ENCODE measurements at places on chromosomes 1 and 21.
A peak's percentile ranks its signal among the peaks of the same experiment; 100 is the strongest.

- DNase-seq, result no peak
Measured at GRCh38 chr1:176994931-176995596, 169.4 kb downstream of the ASTN1 start.

DNA sequence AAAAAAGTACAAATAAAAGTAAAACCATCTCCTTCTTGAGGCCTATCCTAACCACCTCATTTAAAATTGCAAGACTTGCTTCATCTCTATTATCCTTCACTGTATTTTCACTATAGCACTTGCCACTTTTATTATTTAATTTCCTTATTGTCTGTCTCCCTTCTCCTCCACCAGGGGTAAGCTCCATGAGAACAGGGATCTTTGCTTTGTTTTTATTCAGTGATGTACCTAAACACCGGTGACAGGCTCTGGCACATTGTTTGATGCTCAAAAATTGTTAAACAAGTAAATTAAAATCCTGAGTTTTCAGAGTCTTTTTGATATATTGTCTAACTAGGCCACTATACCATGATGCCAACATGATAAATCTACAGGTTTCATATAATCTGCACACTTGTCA lies 17.2 kb upstream of the SPEN start:
- no peak for DNase-seq

DNA sequence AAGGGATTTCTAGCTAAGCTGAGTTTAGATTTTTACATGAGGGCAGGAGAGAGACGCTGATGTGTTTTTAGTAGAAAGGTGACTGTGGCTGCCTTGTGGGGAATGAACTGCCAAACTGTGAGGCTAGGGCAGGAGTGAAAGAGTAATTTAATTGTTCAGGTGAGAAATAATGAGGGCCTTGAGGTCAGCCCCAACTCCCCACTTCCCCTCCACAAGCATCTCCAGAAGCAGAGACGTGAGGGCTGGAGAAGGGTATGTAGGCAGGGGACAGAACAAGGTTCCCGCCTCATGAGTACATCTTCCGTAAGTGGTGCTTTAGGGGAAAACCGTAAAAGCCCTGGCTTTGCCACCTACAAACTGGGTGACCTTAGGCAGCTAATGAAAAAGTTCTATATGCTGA lies 70.8 kb downstream of the WARS2 start:
- no peak for DNase-seq

GRCh38 chr1:2925291-2925690 lies 96.0 kb upstream of the ACTRT2 start:
- DNase-seq, result no peak

- DNase-seq, result no peak
Measured at GRCh38 chr1:32192220-32192948, 8.0 kb upstream of the CCDC28B start.

DNA sequence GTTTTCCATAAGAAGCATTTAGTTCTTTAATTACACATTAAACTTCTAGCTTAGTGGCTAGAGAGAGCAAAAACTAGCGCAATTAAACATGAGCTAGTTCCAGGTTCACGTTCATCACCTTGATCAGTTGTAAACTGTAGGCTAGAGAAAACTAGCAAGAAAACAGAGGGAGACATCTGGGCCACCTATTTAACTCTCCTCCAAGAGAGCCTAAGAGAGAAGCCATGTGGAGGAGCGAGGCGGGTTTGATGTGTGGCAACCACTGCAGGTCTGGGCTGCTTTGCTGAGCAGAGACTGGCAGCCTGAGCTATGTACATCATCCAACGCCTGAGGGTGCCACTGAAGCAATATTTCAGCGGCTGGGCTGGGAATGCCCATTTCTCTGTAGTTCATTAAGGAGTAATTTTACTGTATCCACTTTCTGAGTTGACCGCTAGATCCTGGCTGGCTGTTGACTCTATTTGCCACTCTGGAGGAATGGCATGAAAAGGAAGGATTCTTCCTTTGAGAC lies 252.9 kb downstream of the DYRK1A start:
- no peak for DNase-seq

GRCh38 chr1:40344597-40344996 lies 27.5 kb upstream of the COL9A2 start:
- DNase-seq, result no peak

DNA sequence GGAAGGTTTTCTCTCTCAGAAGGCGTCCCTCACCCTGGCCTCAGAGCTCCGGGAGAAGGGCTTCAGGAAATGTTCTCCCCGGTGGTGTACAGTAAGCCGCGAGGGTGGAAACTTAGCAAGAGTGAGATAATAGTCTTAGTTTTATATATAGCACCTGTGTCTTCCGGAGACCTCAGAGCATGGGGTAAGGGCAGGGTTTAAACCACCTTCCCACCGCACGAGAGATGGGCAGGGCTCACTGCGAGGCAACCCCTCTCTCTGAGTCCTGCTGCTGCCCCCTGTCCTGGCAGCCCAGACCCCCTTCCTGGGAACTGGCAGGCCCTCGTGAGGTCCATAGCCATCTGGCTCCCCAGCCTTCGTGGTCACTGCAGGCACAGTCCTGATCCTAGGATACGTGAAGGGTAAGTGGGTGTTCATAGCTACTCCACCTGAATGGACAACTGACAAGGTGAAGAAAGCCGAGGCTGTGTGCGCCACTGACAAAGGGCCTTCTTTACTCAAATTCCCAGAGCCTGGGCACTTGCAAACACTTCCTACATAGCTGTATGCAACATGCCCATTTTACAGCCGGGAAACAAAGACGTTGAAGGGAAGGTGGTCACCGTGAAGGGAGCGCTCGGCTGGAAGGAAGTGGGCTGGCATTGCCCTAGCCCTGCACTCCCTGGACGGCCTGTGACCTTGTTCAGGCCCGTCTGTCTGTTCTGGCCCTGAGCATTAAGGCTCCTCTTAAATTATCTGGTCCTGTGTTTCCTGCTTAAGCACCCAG lies 26.9 kb downstream of the ITPKB start:
- DNase-seq, result no peak

DNA sequence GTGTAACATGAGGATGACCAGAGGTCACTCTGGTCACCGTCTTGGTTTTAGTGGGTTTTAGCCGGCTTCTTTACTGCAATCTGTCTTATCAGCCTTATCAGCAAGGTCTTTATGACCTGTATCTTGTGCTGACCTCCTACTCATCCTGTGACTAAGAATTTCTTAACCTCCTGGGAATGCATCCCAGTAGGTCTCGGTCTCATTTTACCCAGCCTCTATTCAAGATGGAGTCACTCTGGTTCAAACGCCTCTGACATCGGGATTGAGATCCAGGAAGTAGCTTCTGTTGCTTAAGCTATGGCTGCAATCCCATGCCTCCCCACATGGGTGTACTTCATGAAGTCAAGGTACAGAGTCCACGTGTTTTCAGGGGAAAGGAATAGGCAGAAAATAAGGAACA lies 19.9 kb downstream of the FMN2 start:
- DNase-seq, result no peak

DNA sequence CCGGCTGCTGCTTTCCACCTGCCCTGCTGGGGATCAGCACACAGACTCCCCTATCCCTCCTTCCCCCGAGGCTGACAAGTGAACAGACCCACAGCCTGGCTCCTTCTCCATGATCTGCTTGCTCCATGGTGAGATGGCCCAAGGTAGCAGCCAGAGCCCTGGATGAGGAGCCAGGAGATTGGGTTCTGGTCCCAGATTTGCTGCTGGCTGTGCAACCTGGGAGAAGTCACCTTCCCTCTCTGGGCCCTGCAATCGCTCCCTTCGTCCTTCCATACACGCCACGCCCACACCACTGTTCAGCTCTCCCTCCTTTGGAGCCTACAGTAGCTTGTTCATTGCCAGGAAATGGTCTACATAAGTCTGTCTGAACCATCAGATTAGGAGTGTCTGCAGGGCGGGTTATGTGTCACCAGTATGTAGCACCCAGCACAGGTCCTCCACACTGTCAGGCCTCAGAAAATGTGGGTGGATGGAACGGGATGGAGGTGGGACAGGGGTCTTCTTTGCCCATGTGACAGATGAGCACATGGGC lies 9.2 kb upstream of the EPHA8 start:
- no peak for DNase-seq

GRCh38 chr1:94416901-94417727 lies 1.1 kb upstream of the ABCD3 start:
- no peak for DNase-seq

DNA sequence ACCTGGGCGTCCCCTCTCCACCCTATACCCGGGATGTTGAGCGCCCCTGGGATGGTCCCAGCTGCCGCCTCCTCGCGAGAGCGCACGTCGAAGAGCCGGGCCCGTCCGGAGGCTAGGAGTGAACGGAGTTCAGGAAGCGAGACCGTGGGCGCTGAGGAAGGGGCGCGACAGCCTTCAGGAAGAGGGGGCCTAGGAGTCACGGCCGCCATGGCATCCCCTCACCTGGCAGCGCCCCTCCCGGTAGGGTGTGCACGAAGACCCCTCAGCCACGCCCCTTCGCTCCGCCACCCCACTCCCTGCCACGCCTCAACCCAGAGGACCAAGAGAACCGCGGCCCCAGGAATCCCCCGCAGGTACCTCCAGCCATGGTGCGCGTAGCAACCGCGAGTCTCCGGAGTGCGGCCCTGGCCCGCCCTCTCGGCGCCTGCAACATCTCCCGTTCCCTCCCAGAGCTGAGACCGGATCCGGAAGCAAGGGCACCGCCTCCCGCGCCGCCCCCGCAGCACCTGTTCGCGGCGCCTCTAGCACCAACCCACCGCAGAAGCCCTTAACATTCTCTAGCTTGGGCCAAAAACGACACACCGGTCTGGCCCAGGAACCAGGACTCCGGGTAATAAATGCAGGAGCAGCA lies at the start of gene TSTD1:
TSS of gene TSTD1 (minus strand) at position 442 of the 631 bp plus-strand sequence. CDS start at position 367, 75 bp downstream.
- peak; percentile 76 for DNase-seq

DNA sequence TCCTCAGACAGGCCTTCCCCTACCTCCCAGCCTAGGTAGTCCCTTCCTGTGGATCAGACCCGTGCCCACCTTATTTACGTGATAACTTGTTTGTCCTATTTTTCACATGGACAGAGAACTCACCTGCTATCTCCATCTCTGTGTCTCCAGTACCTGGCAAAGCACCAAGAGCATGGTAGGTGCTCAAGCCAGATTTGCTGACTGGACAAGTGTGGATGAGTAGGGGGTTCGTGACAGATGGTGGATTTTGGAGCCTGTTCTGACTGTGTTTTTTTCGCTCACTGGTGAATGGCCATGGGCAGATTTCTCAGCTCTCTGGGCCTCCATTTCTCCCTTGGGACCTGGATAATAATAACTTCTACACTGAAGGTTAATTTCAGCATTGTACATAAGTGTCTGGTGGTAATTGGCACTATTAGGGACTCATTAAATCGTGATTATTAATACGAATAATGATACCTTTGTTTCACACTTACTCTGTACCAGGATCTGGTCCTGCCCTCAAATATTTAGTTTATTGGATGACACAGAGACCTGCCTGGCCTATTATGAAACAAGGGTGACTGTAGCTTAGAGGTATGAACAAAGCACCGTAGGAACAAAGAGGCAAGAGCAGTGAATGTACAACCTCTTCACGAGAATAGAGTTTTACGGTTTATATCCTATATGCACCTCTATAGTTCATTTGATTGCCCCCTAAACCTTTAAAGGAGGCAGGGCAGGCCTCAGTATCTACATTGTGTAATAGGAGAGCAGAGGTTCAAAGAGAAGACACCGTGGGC lies 24.5 kb upstream of the SLC26A9 start:
- no peak for DNase-seq
